Activated CD4-positive, alpha-beta T cell treated with anti-CD3 and anti-CD28 coated beads, Interleukin-2, amount 10 ng/mL, durations not matched to agents 7 days and 5 days (primary cell): ENCODE measurements at places on chromosomes 7 and 10. TPM values are rescaled to one million over a fixed set of nuclear protein-coding genes. Genes with fewer than 3 reads are reported as not detected.

FAM180A gene
- total RNA-seq: not detected

- no peak overlapping the region for H3K4me3 ChIP-seq
- DNase-seq: no peak
- no peak overlapping the region for H3K27ac ChIP-seq
- no peaks in the 10 kb centered on the region for H3K36me3 ChIP-seq
- no peaks in the 10 kb centered on the region for H3K4me1 ChIP-seq
Measured at GRCh38 chr7:120052884-120053382, 220.0 kb upstream of the KCND2 start.

GRCh38 chr7:157848508-157849340, 511.9 kb downstream of the DNAJB6 start:
- no peak for DNase-seq
- no peak overlapping the region for H3K4me3 ChIP-seq
- H3K4me1 ChIP-seq: peaks cover 19% of the 10 kb centered on the region
- H3K27me3 ChIP-seq: no peaks in the 10 kb centered on the region

DNA sequence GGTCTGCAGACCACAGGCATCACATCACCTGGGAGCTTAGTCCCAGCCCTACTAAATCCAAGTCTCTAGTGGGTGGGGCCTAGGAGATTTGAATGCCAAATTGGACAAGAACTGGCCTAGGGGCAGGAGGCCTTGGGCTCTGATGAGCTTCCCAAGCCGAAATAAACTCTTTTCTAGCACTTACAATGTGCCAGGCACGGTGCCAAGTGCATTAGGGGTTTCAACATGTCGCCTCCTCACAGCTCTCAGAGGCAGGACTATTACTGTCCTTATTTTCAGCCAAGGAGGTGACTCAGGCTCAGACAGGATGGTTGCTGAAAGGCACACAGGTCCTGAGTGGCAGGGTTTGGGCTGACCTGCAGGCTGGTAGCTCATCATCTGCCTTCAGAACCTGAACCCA, 9.2 kb upstream of the CPA1 start:
- no peaks in the 10 kb centered on the region for H3K27me3 ChIP-seq
- no peak overlapping the region for H3K4me3 ChIP-seq
- peaks cover 27% of the 10 kb centered on the region for H3K4me1 ChIP-seq
- DNase-seq: no peak

HYAL4 gene
- total RNA-seq: 0.10 TPM
